CD4-positive, alpha-beta memory T cell (primary cell): ENCODE measurements at places on chromosomes 7 and 10. TPM values are rescaled to one million over a fixed set of nuclear protein-coding genes. Genes with fewer than 3 reads are reported as not detected.

DNA sequence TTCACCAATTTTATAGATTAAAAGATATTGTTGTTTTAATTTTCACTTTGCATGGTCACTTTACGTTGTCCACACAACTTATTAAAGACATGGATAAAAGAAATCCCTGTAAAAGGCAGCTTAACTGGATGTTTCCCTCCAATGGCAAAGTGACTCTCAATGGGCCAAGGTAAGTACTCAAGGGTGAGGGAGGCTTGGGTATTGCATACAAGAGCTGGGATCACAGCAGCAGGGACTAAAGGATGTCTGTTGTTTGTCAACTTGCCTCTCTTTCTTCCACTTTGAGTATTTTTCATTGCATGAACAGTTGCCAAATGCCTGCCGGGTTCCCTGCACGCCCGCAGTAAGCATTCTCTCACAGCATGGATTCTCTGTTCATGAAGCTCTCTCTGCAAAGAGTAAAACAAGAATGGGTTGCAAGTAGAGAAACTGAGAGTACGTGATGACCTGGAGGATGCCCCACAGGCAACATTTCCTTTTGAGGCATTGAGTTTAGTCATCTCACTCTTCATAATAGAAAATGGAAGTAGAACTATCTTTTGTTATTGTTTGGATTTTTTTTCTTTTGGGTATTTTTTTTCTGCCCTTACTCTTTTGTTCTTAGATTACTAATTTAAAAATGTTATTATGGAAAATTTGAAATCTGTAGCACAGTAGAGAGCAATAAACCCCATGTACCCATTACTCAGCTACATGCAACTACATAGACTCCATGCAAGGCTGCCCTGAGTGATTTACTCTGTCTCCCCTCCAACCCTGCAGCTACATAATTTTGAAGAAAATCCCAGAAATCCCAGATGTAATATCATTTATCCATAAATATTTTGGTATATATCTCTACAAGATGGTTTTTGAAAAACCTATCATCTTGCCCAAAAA, 26.3 kb downstream of the GPR141 start:
- no peaks in the 10 kb centered on the region for H3K27me3 ChIP-seq
- no peak overlapping the region for H3K4me3 ChIP-seq
- no peak overlapping the region for H3K27ac ChIP-seq

GRCh38 chr7:44163591-44163990, 22.5 kb upstream of the MYL7 start:
- no peaks in the 10 kb centered on the region for H3K4me1 ChIP-seq
- no peaks in the 10 kb centered on the region for H3K27me3 ChIP-seq
- no peak for DNase-seq
- H3K4me3 ChIP-seq = no peak overlapping the region

- no peaks in the 10 kb centered on the region for H3K4me1 ChIP-seq
- no peak overlapping the region for H3K27ac ChIP-seq
- no peaks in the 10 kb centered on the region for H3K27me3 ChIP-seq
Measured at GRCh38 chr10:129219364-129219763, 247.7 kb upstream of the MGMT start.

DNA sequence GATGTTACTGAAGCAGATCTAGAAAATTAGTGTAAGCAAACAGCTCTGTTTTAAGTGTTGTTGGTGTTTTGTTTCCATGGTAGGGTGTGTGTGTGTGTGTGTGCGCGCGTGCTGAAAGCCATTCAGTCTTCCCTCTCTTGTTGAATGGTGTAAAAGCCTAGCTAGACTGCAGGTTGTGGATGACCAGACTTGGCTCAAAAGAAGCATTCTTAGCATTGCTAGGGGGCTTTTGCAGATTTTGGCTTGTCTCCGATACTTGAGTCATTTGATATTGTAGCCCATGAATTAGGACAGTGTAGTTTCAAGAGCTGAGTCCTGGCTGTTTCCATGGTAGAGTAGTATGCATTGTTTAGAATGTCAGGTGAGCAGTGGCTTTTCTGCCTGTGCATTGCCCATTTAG, 99.1 kb downstream of the SND1 start:
- H3K27ac ChIP-seq = no peak overlapping the region
- peaks cover 5% of the 10 kb centered on the region for H3K4me1 ChIP-seq
- DNase-seq = no peak
- H3K4me3 ChIP-seq = no peak overlapping the region
- no peaks in the 10 kb centered on the region for H3K27me3 ChIP-seq

DNA sequence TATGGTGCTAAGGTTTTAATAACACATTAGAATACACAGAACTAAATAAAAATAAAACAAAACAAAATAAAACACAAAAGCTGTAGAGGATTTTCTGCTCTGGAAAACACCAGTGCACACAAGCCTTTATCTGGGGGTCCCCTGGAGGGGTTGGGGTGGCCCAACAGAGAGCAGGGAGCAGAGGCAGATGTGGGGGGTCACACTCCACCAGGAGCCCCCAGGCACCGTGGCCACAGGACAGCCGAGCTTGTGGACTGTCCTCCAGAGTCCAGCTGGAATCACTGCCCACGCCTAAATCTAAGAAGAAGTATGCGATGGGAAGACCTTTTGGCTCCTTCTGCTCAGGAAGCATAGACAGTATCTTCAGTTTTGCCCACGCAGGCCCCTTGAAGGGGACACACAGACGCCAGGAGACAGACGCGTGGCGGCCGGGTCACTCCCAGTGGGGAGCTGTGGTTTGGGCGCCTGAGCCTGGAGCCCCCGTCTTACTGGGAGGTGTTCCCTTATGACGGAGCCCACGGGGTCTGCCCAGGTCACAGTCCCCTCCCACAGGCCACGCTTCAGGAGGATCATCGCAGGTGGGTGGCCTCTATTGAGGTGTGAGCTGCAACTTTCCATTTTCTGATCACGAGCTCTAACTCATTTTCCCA, 595.0 kb downstream of the PTPRN2 start:
- H3K27me3 ChIP-seq = no peaks in the 10 kb centered on the region
- H3K27ac ChIP-seq = no peak overlapping the region
- no peak overlapping the region for H3K4me3 ChIP-seq
- H3K4me1 ChIP-seq = no peaks in the 10 kb centered on the region

GRCh38 chr10:101986624-101986971, 69.4 kb downstream of the ARMH3 start:
- no peak for DNase-seq
- peaks cover 33% of the 10 kb centered on the region for H3K36me3 ChIP-seq
- no peaks in the 10 kb centered on the region for H3K27me3 ChIP-seq
- no peak overlapping the region for H3K4me3 ChIP-seq

GRCh38 chr10:34791947-34792346, 23.1 kb downstream of the PARD3 start:
- no peaks in the 10 kb centered on the region for H3K4me1 ChIP-seq
- no peak for DNase-seq
- no peaks in the 10 kb centered on the region for H3K27me3 ChIP-seq
- H3K27ac ChIP-seq = no peak overlapping the region
- H3K4me3 ChIP-seq = no peak overlapping the region

DNA sequence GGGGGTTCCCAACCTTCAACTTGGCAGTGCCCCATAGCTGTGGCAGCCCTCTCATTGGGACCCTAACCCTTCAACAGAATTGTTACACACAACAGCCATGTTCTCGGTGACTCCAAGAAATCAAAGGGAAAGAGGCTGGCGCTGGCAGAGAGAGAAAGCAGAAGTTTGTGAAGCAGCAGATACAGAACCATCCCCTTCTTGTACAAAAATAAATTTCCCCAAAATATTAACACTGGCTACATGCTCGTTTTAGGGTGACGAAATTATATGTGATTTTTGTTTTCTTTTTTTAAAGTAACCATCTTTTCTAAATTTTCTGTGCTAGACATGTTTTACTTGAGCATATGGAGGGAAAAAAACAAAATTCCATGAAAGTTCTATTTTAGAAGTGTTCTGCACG, 45.2 kb upstream of the SAMD8 start:
- no peaks in the 10 kb centered on the region for H3K27me3 ChIP-seq
- H3K27ac ChIP-seq = no peak overlapping the region
- no peak overlapping the region for H3K4me3 ChIP-seq
- H3K4me1 ChIP-seq = no peaks in the 10 kb centered on the region
- H3K36me3 ChIP-seq = no peaks in the 10 kb centered on the region

DNA sequence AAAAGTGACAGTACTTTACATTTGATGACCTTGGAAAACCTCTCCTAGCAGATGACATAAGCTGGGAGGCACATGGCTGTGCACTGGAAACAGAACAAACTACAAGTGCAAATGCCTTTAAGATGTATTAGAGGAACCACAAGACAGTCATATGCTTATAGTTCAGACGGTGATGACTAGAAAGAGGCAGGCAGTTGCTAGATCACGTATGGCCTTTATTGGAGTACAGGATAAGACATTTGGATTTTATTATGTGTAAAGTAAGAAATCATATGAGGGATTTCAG, 290.0 kb downstream of the SORCS1 start:
- H3K27ac ChIP-seq = no peak overlapping the region
- no peak for DNase-seq
- H3K27me3 ChIP-seq = no peaks in the 10 kb centered on the region
- H3K4me3 ChIP-seq = no peak overlapping the region
- no peaks in the 10 kb centered on the region for H3K36me3 ChIP-seq

DNA sequence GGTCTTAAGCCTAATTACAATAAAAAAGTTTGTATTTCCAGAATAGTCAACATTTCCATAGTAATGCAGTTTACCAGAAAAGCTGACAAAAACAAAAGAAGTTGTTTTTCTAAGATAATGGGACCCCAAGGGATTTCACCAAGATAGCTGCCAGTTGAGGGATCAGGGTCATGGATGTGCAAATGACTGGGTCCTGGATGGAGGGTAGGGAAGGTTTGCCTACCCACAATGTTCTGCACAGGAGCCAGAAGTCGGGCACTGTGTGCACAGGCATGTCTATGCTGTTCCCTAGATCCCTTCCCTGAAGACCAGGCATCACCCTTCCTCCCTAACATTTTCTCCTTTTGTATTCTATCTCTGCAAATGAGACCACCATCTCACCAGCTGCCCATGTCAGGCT, 94.1 kb upstream of the FAM133B start:
- no peak overlapping the region for H3K4me3 ChIP-seq
- peak overlapping the region; percentile 7 for H3K27ac ChIP-seq
- H3K4me1 ChIP-seq = peaks cover 67% of the 10 kb centered on the region
- H3K36me3 ChIP-seq = no peaks in the 10 kb centered on the region
- no peak for DNase-seq

GRCh38 chr10:25072786-25073185, 56.4 kb downstream of the THNSL1 start:
- H3K27me3 ChIP-seq = no peaks in the 10 kb centered on the region
- no peak for DNase-seq
- no peaks in the 10 kb centered on the region for H3K4me1 ChIP-seq
- no peak overlapping the region for H3K4me3 ChIP-seq
- no peak overlapping the region for H3K27ac ChIP-seq
- H3K36me3 ChIP-seq = no peaks in the 10 kb centered on the region

DNA sequence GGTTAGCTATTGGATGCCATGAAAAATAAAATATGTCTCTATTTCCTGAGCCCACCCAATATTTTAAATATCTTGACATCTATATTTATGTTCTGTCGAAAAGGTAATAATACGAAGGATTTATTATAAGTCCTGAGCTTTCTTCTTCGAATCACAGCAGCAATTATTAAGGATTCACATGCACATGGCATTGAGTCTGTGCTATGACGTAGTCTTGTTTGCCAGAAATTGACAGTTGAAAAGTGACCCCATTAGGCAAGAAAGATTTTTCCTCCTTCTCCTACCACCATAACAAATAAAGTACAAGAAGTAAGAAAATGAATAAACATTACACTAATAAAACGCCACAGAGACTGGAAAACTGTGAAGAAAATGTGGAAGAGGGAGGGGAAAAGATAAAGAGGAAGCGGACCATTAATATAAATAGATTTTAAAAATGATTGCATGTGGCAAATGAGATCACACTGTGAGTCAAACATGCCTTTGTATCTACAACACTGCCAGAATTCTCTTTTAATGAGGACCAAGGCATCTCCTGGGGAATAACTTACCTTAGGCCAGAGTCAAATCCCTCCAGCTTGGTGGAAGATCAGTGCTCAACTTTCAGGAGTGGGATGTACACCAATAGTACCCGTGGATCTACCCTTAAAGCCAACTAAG, 21.6 kb downstream of the FZD1 start:
- H3K36me3 ChIP-seq = no peaks in the 10 kb centered on the region
- H3K27me3 ChIP-seq = no peaks in the 10 kb centered on the region
- no peak overlapping the region for H3K4me3 ChIP-seq
- H3K4me1 ChIP-seq = no peaks in the 10 kb centered on the region
- no peak overlapping the region for H3K27ac ChIP-seq
- no peak for DNase-seq

- no peak overlapping the region for H3K27ac ChIP-seq
- H3K4me1 ChIP-seq = peaks cover 17% of the 10 kb centered on the region
- H3K36me3 ChIP-seq = no peaks in the 10 kb centered on the region
- no peak overlapping the region for H3K4me3 ChIP-seq
- DNase-seq = no peak
- no peaks in the 10 kb centered on the region for H3K27me3 ChIP-seq
Measured at GRCh38 chr7:141704741-141705140, 2.8 kb upstream of the DENND11 start.

FAM3C gene
- 19.9 TPM for total RNA-seq

CDC14C gene
- total RNA-seq = not detected

C10orf95 gene
- 0.89 TPM for total RNA-seq

PAX4 gene
- total RNA-seq = not detected

TMEM213 gene
- total RNA-seq = not detected

HYAL4 gene
- not detected for total RNA-seq

MYO3A gene
- total RNA-seq = not detected

PPP1R17 gene
- total RNA-seq = not detected

SPAG6 gene
- not detected for total RNA-seq

ZNF777 gene
- total RNA-seq = 15.9 TPM

ANKRD30A gene
- not detected for total RNA-seq
